ENCODE measurements at places on chromosomes 16 and 17.
A peak's percentile ranks its signal among the peaks of the same experiment; 100 is the strongest.

DNA sequence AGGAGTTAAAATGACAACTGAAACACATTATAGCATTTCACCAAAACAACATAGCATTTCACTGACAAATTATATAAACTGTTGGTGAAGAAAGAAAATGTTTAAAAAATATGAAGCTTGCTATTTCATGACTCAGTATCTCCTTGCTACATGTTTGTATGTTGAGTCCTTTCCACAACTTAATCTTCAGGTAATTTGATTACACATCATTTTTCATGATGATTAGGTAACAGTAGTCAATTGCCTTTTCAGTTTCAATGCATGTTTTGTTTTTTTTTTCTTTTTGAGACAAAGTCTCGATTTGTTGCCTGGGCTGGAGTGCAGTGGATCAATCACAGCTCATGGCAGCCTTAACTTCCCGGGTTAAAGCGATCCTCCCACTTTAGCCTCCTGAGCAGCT lies 177.8 kb upstream of the PMFBP1 start:
- H3K27me3 ChIP-seq: no peaks in the 10 kb centered on the region
- no peak overlapping the region for H3K27ac ChIP-seq
- H3K4me3 ChIP-seq: no peak overlapping the region

GRCh38 chr17:78682363-78682762 lies 99.7 kb downstream of the CYTH1 start:
- peaks cover 10% of the 10 kb centered on the region for H3K4me1 ChIP-seq
- DNase-seq: no peak
- no peaks in the 10 kb centered on the region for H3K27me3 ChIP-seq
- no peak overlapping the region for H3K4me3 ChIP-seq
- H3K36me3 ChIP-seq: peaks cover 14% of the 10 kb centered on the region

GRCh38 chr17:38730526-38731379 lies 612 bp downstream of the CISD3 start:
- H3K36me3 ChIP-seq: no peaks in the 10 kb centered on the region
- H3K27me3 ChIP-seq: peaks cover 3% of the 10 kb centered on the region
- H3K4me3 ChIP-seq: peak overlapping the region; percentile 99
- H3K27ac ChIP-seq: peak overlapping the region; percentile 95
- DNase-seq: no peak

DNA sequence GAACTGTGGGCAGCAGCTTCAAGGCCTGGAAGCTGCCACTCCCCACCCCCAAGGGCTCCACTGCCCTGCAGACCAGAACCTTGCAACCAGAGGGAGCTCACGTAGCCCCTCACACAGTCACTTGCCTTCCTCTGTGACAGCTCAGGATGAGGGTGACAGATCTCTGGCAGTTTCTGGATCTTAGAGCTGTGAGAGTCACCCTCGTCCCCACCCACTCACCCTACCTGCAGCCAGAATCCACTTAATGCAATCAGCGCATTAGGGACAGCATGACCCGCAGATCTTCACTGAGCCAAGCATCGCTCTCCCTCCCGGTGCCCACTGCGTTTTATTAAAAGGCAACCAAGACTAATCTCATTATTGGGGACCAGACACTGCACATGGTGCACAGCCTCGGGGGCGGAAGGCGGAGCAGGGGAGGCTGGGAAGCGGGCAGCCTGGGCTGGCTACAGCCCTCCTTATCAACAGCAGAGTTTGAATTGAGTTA lies 3.5 kb downstream of the CYB561 start:
- H3K4me3 ChIP-seq: peak overlapping the region; percentile 69
- peaks cover 4% of the 10 kb centered on the region for H3K27me3 ChIP-seq
- DNase-seq: no peak
- H3K36me3 ChIP-seq: no peaks in the 10 kb centered on the region

DNA sequence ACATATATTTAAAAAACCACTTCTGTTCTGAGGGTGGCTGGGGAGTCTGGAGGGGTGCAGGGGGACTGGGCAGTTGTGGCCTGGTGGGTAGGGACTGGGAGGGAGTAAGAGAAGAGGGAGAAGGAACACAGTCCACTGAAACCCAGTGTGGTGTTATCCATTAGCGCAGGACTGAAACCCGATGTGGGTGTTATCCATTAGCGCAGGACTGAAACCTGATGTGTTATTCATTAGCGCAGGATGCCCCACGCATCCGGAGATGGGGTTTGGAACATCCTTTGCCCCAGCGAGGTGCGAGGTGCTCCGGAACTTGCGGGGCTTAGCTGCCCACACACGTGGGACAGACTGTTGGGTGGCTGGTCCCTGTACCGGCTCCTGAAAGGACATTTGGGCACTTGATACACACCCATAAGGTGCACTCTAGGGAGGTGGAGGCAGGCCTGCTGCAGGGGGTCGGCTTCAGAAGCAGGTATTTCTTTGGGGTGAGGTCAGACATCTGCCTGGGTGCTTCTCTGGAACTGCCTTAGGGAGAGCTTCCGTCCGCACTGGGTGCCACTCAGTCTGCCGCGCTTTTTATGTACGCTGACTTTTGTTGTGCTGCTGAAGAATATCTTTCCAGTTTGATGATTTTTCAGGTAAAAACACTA lies 20.3 kb upstream of the FASN start:
- DNase-seq: no peak
- H3K27me3 ChIP-seq: no peaks in the 10 kb centered on the region
- peak overlapping the region; percentile 74 for H3K27ac ChIP-seq
- H3K36me3 ChIP-seq: peaks cover 3% of the 10 kb centered on the region
- H3K4me3 ChIP-seq: peak overlapping the region; percentile 69

- no peak overlapping the region for H3K27ac ChIP-seq
- no peaks in the 10 kb centered on the region for H3K27me3 ChIP-seq
- H3K4me1 ChIP-seq: peaks cover 2% of the 10 kb centered on the region
These were observed 92.7 kb downstream of the TMEM100 start for GRCh38 chr17:55629995-55630394.

GRCh38 chr16:68297908-68298307 lies 12.8 kb downstream of the SLC7A6OS start:
- no peak overlapping the region for H3K27ac ChIP-seq
- H3K36me3 ChIP-seq: peaks cover 16% of the 10 kb centered on the region
- H3K27me3 ChIP-seq: no peaks in the 10 kb centered on the region
- no peak for DNase-seq

GRCh38 chr17:68356520-68356919 lies 65.2 kb downstream of the ARSG start:
- peaks cover 2% of the 10 kb centered on the region for H3K4me1 ChIP-seq
- no peak overlapping the region for H3K27ac ChIP-seq
- H3K36me3 ChIP-seq: no peaks in the 10 kb centered on the region
- no peak overlapping the region for H3K4me3 ChIP-seq
- no peaks in the 10 kb centered on the region for H3K27me3 ChIP-seq
- no peak for DNase-seq

DNA sequence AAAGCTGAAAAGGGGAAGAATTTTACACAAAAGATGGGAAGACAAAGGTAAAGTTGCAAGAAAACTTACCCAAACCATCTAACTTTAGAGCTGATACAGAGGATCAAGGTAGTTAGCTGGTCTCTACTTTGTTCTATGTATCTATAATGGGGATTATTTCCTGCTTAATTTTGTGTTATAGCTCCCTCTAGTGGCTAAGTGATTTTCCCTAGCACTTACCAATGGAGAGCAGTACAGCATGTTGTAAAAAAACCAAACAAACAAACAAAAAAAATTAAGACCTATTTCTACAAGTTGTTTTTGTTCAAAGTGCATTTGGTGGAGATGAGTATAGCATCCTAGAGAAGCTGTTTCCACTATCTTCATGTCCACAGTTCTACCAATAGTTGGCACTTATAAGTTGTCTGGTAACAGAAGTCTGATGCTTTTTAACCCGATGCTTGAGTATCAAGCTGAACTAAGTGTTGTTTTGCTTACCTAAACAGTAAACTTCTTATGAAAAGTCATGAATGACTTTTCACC lies 7.5 kb downstream of the SRSF1 start:
- H3K4me3 ChIP-seq: no peak overlapping the region
- H3K27ac ChIP-seq: peak overlapping the region; percentile 63
- DNase-seq: no peak
- peaks cover 43% of the 10 kb centered on the region for H3K4me1 ChIP-seq
- peaks cover 24% of the 10 kb centered on the region for H3K36me3 ChIP-seq
- no peaks in the 10 kb centered on the region for H3K27me3 ChIP-seq

GRCh38 chr17:49746791-49747490 lies 17.0 kb downstream of the FAM117A start:
- DNase-seq: no peak
- peaks cover 22% of the 10 kb centered on the region for H3K4me1 ChIP-seq
- H3K27me3 ChIP-seq: no peaks in the 10 kb centered on the region
- no peak overlapping the region for H3K4me3 ChIP-seq
- H3K36me3 ChIP-seq: no peaks in the 10 kb centered on the region

DNA sequence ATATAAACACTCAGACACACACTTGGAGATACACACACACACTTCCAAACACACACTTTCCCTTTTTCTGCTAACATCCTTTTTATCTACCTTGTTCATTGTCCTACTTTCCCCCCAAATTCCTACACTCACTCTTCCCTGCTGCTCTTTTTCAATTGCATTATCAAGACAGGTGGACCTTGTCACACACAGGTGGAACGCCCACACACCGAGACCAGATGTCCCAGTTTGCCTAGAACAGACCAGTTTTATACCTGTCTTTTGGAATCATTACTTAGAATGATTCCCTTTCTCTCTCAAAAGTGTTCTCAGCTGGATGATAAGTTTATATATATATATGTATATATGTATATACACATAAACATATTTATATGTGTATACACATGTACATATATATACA lies 50.7 kb upstream of the ARHGAP44 start:
- no peaks in the 10 kb centered on the region for H3K36me3 ChIP-seq
- peaks cover 12% of the 10 kb centered on the region for H3K4me1 ChIP-seq
- DNase-seq: no peak
- H3K27me3 ChIP-seq: peaks cover 9% of the 10 kb centered on the region

DNA sequence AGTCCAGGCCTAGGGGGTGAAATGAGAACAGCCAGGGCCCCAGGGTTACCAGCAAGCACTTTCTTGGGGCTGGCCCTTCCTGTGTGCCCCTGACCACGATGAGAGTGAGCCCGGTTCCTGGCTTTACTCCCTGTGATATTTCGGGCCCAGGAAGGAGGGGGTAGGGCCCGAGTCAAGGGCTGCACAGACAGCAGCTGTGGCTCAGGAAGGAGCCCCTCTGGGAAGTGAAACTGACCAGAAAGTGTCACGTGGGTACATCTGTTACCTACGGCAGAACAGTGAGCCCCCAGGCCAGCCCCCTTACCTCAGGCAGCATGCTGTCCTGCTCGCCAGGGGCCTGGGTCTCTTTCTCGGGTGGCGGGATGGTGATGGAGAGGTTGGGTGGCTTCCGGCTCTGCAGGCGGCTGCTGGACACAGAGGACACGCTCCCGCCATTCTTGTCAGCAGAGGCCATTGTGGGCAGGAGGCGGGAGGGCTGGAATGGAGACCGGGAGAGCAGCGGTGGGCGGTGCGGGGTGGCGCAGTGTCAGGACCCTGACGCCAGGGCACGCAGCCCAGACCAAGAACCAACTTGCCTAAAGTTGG lies 13.8 kb downstream of the AANAT start:
- no peaks in the 10 kb centered on the region for H3K36me3 ChIP-seq
- peaks cover 10% of the 10 kb centered on the region for H3K4me1 ChIP-seq
- no peak for DNase-seq
- H3K4me3 ChIP-seq: no peak overlapping the region
- no peaks in the 10 kb centered on the region for H3K27me3 ChIP-seq

DNA sequence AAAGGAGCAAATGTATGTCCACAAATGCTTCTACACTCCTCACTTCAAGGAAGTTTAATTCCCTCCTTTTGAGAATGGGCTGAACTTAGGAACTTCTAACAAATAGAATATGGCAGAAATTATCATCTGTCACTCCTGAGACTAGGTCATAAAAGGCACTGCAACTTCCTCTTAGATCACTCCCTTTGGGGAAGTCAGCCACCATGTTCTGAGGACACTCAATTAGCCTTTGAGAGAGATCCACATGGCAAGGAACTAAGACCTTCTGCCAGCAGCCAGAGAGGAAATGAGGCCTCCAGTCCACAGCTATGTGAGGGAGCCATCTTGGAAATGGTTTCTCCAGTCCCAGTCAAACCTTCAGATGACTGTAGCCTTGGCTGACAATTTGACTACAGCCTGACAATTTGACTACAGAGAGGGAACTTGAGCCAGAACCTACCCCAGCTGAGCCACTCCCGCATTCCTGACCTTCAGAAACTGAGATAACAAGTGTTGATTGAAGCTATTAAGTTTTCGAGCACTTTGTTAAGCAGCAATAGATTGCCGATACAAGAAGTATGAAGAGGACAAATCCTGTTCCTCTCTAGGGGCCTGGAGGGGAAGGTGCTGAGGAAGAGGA lies 113.4 kb upstream of the SEC14L1 start:
- no peaks in the 10 kb centered on the region for H3K4me1 ChIP-seq
- no peak overlapping the region for H3K4me3 ChIP-seq
- DNase-seq: no peak
- no peaks in the 10 kb centered on the region for H3K36me3 ChIP-seq

DNA sequence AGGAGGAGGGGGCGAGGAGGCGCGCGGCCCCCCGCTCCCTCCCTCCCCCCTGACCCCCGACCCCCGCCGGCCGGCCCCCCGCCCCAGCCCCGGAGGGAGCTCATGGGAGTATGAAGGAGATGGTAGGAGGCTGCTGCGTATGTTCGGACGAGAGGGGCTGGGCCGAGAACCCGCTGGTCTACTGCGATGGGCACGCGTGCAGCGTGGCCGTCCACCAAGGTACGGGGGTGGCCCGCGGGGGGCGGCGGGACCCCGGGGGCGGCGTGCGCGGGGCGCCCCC lies 390 bp downstream of the MLLT6 start:
- H3K4me3 ChIP-seq: peak overlapping the region; percentile 92
- peaks cover 2% of the 10 kb centered on the region for H3K36me3 ChIP-seq
- H3K27ac ChIP-seq: no peak overlapping the region
- peaks cover 13% of the 10 kb centered on the region for H3K27me3 ChIP-seq
- H3K4me1 ChIP-seq: peaks cover 40% of the 10 kb centered on the region
- DNase-seq: no peak

GRCh38 chr16:66519482-66520373 lies 30.2 kb downstream of the TK2 start:
- H3K4me3 ChIP-seq: no peak overlapping the region
- H3K27ac ChIP-seq: no peak overlapping the region
- peaks cover 18% of the 10 kb centered on the region for H3K4me1 ChIP-seq
- H3K27me3 ChIP-seq: no peaks in the 10 kb centered on the region
- H3K36me3 ChIP-seq: peaks cover 12% of the 10 kb centered on the region

- H3K4me1 ChIP-seq: peaks cover 11% of the 10 kb centered on the region
- no peaks in the 10 kb centered on the region for H3K27me3 ChIP-seq
- peak overlapping the region; percentile 45 for H3K27ac ChIP-seq
- peaks cover 5% of the 10 kb centered on the region for H3K36me3 ChIP-seq
- H3K4me3 ChIP-seq: no peak overlapping the region
These were observed 20.3 kb downstream of the HSD11B2 start for GRCh38 chr16:67451061-67451703.
